ENCODE measurements at places on chromosomes 6 and 20. TPM values are rescaled to one million over a fixed set of nuclear protein-coding genes. Genes with fewer than 3 reads are reported as not detected.

DNA sequence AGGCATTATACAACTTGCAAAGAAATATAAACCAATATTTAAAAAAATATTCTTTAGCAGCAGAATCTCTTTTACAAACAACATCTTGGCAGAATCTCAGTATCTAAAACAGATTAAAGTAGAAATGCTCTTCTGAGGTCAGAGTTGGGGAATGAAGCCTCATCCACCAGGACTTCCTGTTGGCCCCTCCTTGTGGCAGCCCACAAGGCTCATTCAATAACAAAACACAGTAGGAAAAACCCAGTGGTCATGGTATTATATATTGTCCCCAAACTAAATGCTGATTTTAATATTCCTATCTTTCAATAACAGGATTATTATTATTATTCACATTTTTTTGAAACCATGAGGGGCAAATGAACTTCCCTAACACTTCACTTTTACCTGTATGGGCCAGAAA lies 368.6 kb downstream of the BTBD9 start:
- no peak for DNase-seq

DNA sequence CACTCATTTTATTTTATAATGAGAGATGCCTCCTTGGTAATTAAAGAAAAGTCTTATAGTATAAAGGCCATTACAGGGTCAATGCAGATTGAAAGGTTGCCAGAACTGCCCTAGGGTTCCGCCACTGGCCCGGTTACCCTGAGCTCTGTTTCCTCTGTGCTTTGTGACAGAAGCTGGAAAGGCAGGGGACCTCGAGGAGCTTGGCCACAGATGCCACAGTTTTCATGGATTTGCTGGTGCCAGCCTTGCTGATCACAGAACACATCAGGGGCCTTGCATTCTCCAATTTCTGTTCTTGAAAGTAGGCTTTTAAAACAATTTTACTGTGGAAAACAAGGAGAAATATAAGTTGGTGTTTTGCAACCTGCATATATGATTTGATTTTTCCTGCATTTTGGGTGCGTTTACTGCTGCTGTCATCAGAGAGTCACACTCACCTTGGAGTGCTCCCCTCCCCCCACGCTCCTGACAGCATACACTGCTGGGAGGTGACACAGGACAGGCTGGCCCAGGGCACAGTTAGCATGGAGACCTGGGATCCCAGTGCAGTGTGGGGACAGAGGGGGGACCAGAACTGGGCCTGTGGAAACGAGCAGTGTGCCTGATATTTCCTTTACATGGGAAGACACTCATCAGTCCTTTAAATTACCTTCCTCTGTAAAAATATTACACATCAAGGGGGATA lies 142.8 kb downstream of the CFAP61 start:
- no peak for DNase-seq

GRCh38 chr6:120260636-120261035 lies 911.1 kb upstream of the MAN1A1 start:
- no peak for DNase-seq

- no peak for DNase-seq
Measured at GRCh38 chr20:2838170-2838797, 2.2 kb downstream of the PCED1A start.

The RGS19 gene
- not detected for total RNA-seq

The LYRM2 gene
- 17.2 TPM for total RNA-seq

DNA sequence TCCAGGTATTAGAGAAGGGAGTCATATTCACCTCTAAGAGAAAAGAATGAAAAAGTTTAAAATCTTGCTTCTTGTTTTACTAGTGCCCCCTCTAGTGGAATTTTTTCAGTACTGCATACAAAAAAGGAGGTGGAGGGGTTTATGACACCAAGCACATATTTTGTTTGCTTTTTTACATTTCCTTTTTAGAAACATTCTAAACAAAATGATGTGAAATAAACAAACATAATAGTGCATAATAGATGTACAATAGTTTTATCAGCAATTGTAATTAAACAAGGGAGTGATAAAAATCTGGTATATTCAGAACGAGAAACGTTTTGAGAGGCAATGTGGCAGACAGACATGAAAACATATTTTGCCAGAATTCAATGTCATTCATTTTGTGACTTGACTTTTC lies 111.0 kb upstream of the TFAP2D start:
- no peak for DNase-seq

GRCh38 chr6:109653264-109653663 lies 37.7 kb downstream of the AK9 start:
- no peak for DNase-seq

The PSORS1C2 gene
- not detected for total RNA-seq

The PHACTR1 gene
- 1.2 TPM for total RNA-seq

DNA sequence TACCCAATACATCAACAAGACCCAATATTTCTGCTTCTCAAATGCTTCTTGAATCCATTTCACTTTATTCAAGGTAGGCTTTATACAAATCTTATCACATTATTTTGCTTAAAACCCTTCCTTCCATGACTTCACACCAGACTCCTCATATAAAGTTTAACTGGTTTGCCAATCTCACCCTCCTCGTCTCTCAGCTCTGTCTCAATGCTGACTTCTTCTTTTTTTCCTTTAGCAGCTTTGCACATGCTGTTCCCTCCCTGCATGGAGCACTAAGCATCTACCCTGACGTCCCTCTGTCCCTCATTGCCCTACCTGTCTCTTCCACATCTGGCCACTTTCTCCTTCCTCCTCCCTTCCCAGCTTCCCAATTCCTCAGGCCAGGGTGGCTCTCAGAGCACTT lies 31.4 kb downstream of the KCNK17 start:
- DNase-seq, result no peak

DNA sequence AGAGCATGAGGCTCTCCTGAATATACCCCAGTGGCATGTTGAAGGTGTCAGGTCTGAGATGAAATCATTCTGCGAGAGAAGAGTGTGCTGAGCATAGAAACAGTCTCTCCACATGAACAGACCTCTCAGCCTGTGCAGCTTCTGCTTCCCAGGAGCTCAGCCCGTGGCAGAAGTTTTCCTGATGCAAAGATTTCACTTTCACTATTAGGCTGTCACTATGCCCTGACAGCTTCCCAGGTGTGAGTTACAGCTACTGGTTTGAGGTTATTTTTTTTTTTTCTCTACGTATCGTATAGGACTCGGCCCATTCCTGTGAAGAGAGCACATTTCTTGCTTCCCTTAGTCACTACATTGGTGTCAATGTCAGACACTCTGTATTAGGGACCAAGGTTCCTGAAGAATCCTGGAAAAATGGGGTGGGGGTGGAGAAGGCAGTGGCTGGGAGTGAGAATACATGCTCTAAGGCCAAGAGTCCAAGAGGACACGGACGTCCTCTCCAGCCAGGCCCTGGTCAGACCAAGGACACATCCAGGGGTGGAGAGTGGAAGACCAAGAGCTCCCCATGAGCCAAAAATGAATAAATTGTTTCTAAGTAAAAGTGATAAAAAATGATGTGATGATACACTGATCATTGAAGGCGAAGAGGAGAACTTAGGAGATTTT lies 121.2 kb upstream of the AKAP12 start:
- DNase-seq, result no peak

- no peak for DNase-seq
Measured at GRCh38 chr20:1941226-1941625, 46.0 kb downstream of the SIRPA start.

The GINS1 gene
- not detected for total RNA-seq

DNA sequence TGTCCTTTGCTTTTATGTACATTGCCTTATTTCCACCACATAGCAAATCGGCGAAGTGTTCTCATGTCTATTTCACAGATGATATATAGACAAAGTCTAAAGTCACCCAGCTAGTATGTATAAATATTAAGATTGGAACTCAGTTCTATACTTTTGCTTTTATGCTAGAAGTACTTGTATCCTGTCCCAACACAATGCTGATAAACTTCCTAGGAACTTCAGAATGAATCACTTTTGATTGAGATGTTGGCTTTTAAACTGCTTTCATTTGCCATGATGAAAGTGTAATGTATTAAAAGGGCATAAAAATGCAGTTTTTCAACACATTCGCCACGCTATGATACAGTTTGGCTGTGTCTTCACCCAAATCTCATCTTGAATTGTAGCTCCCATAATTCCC lies 50.8 kb downstream of the GCLC start:
- DNase-seq, result no peak

The MUCL3 gene
- total RNA-seq, result not detected

- no peak for DNase-seq
Measured at GRCh38 chr6:122831511-122831910, 42.5 kb downstream of the SMPDL3A start.

DNA sequence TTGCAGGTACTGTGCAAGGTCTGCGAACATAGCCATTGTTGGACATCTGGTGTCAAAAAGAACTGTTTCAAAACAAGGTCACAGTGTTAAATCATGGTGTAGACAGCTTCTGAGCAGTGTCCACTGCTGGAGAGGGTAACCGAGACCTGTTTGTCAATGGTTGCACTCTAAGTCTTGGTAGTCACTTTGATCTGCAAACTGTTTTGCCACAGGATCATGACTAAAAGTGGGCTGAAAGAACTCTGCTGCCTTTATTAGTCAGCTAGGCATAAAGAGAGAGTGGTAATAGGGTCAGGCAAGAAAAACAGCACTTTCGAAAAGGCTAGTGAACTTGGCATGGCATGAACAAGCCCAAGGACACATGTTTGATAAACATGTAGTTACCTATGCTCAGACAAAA lies 552.3 kb upstream of the CITED2 start:
- DNase-seq, result no peak

DNA sequence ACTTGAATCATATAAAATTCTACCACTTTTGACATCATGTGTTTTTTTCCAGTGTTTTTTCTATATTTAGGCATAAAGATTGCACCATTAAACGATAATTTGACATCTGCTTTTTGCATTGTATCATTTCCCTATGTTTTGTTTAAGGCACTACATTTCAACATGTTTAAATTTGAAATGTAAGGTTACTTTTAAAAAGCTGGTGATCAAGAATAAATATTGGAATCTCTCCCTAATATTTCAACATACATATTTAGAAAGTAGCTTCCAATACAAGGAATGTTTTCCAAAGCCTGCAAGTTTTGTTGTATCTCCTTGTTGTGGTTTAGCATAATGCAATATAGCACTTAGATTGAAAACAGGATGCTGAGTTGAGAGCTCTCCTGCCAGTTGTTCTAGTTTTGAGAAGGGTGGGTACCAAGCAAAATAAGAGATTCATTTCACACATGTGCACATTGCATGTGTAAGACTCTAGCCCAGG lies 76.5 kb downstream of the SYNJ2 start:
- no peak for DNase-seq

GRCh38 chr6:42175860-42176259 lies 2.7 kb downstream of the GUCA1A start:
- DNase-seq, result no peak

DNA sequence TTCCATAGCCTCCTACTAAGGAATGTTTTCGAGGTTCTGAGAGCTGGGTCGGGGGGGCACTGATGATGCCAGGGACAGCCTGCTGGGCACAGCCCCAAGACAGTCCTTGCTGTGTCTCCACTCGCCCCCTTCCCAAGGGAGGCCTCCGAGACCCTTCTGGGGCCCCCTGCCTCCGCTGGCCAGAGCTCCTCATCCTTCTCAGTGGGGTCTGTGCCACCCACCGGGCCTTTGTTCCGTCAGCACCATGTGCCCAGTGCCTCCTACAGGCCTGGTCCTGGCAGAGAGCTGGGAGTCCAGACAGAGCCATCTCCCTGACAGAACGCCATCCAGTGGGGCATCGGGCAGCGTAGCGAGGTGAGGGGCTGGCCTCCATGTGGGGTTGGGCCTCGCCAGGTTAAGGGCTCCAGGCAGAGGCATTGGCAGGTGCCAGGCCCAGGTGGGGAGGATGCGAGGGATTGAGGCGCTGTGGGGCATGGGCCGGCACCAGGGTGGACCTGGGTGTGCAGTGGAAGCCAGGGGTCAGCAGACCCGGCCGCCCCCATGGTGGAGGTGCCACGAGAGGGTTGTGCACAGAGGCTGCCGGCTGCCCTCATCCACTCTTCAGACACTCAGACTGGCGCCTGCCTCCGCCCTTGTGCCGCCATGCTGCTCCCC lies 13.3 kb downstream of the RBM38 start:
- no peak for DNase-seq

DNA sequence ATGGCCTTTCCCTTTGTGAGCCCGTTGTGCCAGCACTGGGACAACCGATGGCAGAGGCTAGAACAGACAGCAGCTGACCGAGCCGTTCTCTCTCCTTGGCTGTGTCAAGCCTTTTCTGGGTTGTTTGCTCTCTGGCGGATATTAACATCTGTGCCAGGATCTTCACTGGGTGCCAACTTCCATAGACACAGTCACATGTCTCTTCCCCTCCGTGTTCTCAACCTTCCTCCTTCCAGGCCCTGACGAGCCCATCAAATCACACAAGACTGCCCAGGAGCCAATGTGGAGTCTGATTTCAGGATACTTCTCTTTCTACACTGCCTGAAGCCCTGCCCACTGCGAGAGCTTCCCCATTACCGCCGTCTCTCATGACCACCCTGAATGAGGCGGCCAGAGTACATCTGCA lies 111.0 kb upstream of the RALGAPA2 start:
- DNase-seq, result no peak

The CCDC167 gene
- total RNA-seq, result not detected

The NOTCH4 gene
- total RNA-seq, result 6.2 TPM

GRCh38 chr6:39428152-39428551 lies 105.7 kb upstream of the KCNK16 start:
- DNase-seq, result no peak

- DNase-seq, result no peak
Measured at GRCh38 chr6:85278466-85279035, 171.3 kb upstream of the NT5E start.

DNA sequence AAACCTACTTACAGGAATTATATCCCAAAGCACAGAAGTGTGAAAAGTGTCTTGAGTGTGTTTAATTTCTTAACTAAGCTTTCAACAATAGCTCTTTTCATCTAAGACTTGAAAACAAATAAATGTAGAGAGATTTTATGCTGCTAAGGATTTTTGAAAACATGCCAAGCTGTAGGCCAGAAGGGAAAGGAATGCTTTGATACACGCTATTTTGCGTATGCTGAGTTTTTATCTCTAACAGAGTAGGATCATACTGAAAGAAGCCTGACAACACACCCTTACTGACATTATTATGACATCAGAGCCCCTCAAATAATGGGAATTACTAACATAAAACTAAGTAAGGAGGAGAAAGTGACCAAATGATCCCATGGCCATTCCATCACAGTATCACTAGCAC lies 265.5 kb downstream of the KHDC1L start:
- no peak for DNase-seq

- DNase-seq, result no peak
Measured at GRCh38 chr6:67775333-67775732, 859.7 kb upstream of the ADGRB3 start.

DNA sequence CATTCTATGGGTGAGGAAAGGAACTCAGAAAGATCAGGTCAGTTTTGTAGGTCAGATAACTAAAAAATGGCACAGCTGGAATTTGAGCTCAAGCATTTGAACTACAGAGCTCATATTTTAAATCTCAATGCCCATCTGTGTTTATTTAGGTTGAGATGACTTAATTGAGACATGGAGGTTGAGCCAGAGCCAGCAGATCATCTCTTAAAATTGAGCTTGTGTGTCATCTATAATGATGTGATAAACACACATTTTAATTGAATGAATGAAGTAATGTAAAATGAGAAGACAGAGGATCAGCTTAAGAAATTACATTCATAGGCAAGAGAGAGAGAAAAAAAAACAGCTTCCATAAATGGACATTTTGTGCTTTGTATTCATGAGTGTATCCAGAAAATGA lies 3.7 kb downstream of the MANEA start:
- DNase-seq, result no peak

- DNase-seq, result no peak
Measured at GRCh38 chr6:69449887-69450286, 346.9 kb downstream of the LMBRD1 start.

All from transverse colon (tissue), 4 donors.